ENCODE measurements at places on chromosomes 5 and 9.

DNA sequence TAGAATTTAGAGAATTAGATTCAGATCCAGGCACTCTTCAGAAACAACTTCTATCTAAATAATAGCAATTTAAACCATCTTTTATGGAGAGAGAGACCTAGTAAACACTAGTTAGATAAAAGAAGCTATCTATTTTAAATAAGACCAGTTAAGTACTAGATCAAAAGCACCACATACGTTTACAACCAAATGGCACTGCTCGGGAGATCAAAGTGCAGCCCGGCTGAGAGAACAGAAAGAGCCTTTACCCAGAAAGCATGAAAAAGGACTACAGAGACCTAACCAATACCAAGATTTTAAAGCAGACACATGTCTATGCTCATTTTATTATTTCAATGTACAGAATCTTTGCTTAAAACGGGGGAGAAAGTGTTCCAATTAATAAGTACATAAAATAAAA lies 30.8 kb downstream of the LIX1 start:
- DNase-seq = no peak

- no peak for DNase-seq
Measured at GRCh38 chr9:95415158-95415557, 97.6 kb upstream of the FANCC start.

GRCh38 chr9:117549444-117549843 lies 134.6 kb upstream of the ASTN2 start:
- DNase-seq = no peak

- DNase-seq = no peak
Measured at GRCh38 chr5:1820926-1821325, 19.7 kb downstream of the NDUFS6 start.

GRCh38 chr5:177557041-177557647 lies 2.8 kb upstream of the FAM193B start:
- peak; percentile 51 for DNase-seq

GRCh38 chr9:128554155-128554862 lies 1.9 kb downstream of the SPTAN1 start:
- peak; percentile 38 for DNase-seq

GRCh38 chr5:108727236-108727650 lies 20.5 kb upstream of the FER start:
- peak; percentile 27 for DNase-seq
